ENCODE measurements at places on chromosomes 7 and 10.

GRCh38 chr7:47663213-47663612 is 81.3 kb upstream of the TNS3 start:
- no peak for DNase-seq

- DNase-seq, result no peak
These were observed 79.7 kb upstream of the FAM3C start for GRCh38 chr7:121475806-121476205.

GRCh38 chr7:86733783-86734182 is 90.1 kb downstream of the GRM3 start:
- no peak for DNase-seq

DNA sequence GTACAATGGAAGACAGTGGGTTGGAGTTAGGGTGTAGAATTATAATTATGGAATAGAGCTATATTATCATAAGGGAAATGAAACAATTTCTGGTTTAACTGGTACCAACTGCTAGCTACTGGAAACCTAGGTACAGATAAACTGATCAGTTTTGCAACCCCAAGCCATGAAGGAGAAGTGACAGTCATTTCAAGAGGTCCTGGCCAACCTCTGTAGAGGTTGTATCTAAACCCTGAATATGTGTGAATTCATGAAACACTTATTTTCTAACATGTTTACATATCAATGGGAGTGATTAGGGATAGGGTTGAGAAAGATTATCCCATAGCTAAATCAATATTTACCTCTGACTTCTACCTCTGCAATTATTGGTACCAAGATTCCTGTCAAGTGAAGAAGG is 29.9 kb upstream of the CC2D2B start:
- DNase-seq, result no peak

DNA sequence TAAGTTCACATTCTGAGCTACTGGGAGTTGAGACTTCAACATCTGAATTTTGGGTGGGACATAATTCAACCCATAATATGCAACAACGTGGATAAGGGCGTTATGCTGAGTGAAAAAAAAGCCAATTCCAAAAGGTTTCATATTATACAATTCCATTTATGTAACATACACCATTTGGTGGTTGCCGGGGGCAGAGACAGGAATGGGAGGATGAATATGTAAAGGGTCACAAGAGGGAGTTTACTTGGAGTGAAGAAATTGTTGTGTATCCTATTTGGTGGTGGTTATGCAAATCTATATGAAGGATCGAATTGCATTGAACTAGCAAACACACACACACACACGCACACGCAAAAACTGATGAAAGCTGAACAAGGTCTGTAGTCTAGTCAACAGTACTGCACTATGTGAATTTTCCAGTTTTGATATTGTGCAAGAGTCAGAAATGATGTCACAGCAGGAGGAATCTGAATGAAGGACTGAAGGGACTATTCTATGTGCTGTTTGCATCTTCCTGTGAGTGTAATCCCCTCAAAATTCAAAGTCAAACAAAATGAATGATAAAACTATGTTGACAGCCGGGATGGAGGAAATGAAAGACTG is 249.2 kb upstream of the HABP2 start:
- DNase-seq, result no peak

GRCh38 chr10:11527068-11527467 is 84.4 kb downstream of the USP6NL start:
- DNase-seq, result no peak

GRCh38 chr7:151735851-151736402 is 141.0 kb downstream of the PRKAG2 start:
- DNase-seq, result no peak

DNA sequence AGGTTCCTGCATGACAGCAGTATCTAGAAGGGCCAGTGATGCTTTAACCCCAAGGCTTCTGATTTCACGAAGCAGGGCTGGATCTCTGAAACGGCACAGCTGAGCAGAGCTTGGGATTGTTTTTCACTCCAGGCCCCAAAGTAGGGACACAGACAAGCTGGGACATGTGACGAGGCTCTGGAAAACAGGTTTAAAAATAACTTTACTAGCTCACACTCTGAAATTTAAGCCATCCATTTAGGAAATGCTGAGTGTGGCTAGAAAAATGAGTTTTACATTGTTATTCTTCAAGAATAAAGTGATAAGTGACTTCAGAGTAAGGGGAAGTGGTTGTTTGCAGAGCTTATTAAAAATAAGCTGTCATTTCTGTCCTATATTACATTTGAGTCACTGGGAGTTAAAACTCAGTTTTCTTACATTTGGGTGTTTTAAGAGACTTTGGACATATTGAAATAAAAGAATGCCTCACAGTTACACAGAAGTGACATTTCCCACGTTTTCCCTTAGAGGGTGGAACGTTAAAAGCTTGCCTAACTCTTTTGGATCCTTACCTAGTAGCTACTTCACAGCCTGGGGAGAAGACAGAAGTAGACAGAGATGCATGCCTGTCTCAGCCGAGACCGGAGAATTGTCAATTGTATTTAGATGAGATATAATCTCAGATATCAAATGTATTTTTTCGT is 107.8 kb downstream of the GALNT17 start:
- DNase-seq, result no peak

GRCh38 chr7:28891192-28891875 is 66.8 kb downstream of the TRIL start:
- DNase-seq, result no peak

DNA sequence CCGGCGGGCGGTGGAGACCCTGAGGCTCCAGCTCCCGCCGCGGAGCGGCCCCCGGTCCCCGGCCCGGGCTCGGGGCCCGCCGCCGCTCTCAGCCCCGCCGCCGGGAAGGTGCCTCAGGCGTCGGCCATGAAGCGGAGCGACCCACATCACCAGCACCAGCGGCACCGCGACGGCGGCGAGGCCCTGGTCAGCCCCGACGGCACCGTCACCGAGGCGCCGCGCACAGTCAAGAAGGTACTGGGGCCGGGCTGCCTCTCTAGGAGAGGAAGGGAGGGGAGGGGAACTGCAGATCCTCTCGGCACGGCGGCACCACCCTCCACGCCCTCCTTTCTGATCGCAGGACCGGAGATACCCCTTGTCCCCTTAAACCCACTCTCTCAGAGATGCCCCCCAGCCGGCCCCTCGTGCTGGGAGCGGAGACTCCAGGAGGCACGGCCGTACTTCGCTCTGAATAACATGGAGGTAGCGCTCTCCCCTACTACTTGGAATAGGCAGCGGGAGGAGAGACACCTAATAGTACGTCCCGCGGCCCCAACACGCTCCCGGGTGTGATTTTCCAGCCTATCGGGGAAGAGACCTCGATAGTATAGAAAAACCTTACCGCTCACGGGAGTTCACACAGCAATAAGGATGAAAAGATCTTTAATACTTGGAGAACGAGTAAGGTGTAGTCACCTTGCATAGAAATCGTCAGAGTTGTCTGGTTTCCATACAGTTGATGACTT is 538 bp downstream of the AHCYL2 start:
- peak; percentile 15 for DNase-seq

DNA sequence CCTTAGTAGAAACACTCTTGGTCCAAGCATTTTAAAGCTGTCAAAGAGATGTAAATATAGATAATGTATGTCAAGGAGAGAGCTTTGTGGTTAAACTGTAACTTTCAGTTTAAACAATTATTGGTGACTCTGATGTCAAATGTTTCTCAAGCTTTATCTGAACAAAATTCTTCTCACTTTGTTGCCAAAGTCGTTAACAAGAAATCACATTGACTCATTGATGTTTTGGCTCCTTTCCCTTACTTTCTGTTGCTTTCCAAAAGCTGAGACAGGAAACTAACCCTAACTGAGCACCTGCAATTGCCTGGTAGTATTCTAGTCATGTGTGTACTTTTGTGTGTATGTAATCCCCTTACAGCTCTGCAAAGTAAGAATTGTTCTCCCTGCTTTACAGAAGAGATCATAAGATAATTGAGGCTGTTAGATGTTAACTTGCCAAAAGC is 108.5 kb downstream of the CFTR start:
- no peak for DNase-seq

GRCh38 chr7:150567169-150567568 is at the start of gene GIMAP4:
Gene GIMAP4, plus strand, starts transcription at chr7:150567390. Its CDS starts 2,512 bp downstream, at chr7:150569902.
- no peak for DNase-seq

GRCh38 chr7:112067632-112068540 is 138.3 kb downstream of the DOCK4 start:
- DNase-seq, result no peak

- DNase-seq, result no peak
These were observed 113.7 kb upstream of the LRRN3 start for GRCh38 chr7:110977127-110977737.

- DNase-seq, result no peak
These were observed 381.2 kb upstream of the MGMT start for GRCh38 chr10:129085811-129086210.

- DNase-seq, result no peak
These were observed 387.5 kb downstream of the CCSER2 start for GRCh38 chr10:84715911-84716310.

DNA sequence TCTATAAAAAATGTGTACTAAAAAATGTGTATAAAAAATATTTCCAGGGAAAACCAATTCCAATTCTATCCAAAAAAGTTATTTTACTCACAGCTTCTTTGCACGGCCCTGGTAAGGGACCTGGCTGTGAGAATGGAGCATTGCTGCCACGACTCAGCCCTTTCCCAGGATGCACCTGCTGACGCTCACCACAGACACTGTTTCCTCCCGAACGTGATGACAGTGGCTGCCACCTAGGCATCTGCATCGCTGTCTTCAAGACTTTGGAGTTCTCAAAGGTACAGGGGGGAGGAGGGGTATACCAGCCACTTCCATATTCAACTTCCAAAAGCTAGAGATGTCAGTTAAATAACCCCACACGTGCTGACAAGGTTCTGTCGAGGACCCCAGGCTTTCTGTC is 23.9 kb upstream of the PTPRN2 start:
- DNase-seq, result no peak

DNA sequence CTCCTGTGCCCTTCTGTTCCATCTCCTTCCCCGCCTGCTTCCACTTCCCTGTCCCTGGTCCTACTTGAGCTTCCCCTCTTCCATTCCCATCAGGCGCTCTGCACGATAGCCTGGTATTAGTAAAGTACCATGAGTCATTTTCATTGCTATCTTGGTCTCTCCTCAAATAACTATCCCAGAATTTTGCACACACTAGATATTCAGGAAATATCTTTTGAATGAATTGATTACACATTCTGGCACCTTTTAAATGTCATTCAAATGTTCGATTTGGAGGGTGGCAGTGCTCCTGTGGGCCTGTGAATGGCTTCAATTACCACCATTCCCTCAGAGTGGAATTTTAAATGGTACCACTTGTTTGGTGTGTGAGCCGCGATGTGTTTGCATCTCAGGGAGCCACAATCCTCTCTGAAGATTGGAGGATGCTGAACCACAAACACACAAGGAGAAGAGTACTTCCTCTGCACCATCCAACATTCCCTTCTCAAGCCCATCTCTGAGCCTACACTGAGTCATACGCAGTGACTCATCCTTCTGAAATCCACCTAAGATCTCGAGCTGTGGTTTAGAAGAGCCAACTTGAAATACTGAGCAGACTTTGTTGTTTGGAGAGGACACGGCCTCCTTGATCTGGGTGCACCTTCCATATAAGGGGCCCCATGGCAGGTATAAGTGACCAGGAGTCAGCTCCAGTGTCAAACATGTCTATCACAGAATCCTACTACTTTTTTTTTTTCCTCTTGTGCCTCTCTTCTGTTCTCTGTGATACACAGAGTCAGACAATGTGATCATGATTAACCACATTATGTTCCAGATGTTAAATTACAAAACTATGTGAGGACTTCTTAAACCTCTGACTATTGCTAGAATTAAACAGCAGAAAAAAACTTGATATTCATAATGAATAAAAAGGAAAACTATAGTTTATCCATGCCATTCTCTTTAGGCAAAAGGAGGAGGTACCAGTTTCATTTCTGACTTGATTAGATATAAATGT is 81.9 kb downstream of the BMPER start:
- no peak for DNase-seq

GRCh38 chr7:152435384-152436110 is at the start of gene KMT2C:
Gene KMT2C, minus strand, starts transcription at chr7:152436003. Its CDS starts 217 bp downstream, at chr7:152435786.
- no peak for DNase-seq

DNA sequence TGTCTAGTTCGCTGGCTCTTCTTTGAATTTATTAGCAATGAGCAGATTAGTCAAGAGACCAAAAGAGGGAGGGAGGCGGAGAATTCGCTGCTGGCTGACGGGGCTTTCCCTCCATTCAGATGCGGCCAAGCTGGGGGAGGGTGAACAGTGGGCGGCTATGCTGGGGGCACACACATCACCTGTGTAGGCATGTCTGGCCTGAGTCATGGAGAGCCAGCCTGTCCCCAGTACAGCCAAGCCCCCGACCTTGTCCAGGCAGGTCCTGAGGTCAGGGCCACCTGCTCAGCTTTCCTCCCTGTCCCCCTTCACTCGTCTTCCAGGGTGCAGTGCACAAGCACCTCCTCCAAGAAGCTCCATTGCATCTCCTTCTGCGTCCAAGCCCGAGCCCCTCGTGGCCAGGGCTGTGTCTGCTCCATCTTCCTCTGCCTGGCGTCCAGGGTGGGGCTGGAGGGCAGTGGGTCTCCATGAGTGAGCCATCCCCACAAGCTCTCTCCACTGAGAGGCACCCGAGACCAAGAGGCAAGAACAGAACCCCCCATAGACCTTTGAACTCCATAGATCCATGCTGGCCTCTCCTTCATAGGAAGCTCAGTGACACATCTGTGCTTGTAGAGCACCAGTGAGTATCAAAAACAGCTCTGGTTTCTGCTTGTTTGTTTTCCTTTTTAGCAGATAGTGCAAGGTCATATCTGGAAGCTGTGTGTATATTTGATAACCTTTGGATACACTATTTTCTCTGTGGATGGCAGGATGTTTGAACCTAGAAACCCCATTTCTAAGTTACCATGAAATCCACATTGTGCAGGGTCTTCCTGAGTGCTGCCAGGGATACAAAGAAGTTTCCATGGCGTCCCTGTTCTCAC is 1.9 kb upstream of the DEPP1 start:
- no peak for DNase-seq

DNA sequence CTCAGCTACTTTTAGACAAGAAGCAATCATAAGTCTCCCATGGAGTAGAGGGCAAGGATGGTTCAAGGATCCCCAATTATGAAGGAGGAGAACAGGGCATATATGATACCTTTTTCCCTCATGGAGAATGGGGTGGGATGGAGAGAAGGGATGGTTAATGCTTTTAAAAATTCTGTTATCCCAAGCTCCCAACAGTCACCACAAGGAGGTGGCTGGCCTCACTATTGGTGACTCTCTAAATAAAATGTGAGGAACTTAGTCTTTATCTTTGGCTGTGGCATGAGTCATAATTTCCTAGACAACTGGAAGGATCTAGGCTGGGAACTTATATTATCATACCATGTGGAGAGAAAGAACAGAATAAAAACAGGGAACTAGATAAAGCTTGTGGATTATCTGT is 297.0 kb downstream of the PHTF2 start:
- DNase-seq, result no peak

DNA sequence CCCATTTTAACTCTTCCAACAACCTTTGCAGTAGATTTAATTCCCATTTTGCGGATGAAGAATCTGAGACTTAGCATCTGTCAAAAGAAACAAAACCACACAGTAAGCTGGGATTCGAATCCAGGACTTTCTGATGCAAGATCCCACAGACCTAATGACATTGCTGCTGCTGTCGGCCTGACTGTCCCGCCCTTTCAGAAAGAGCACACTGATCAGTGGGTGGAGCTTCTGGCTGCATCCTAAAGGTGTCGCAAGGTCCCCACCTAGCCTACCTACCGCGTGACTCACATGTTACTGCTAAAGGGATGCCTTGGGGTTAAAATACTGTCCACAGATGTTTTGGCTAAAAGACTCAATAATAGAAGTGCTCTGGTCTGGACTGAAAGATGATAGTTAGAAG is 134.7 kb downstream of the EMX2 start:
- DNase-seq, result no peak
